Neural crest cell (in vitro differentiated cells): ENCODE measurements at places on chromosomes 12 and 14.

GRCh38 chr12:53928054-53928835 lies 10.4 kb upstream of the HOXC13 start:
- no peak for DNase-seq

- DNase-seq = no peak
Observed at GRCh38 chr12:44389896-44390295, 486.2 kb downstream of the NELL2 start.

GRCh38 chr12:21882635-21883034 lies 58.6 kb downstream of the ABCC9 start:
- DNase-seq = no peak

DNA sequence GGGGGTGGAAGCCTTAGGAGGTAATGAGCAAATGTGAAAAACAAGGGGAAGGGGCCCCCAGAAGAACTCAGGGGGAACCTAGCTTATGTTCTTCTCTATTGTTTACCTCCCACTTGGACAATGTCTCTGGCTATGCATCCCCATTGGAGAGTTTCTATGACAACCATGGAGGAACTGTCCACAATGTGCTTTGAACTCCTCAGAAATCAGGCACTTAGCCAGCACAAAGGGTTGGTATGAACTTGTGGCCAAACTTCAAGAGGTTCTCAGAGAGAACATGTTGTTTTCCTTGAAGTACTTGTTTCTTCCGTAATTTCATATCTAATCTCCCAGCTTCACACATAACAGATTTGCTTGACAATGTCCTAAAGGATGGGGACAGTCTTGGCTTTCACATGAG lies 202.8 kb upstream of the PELI2 start:
- no peak for DNase-seq
